ENCODE measurements at places on chromosomes 1 and 21.

DNA sequence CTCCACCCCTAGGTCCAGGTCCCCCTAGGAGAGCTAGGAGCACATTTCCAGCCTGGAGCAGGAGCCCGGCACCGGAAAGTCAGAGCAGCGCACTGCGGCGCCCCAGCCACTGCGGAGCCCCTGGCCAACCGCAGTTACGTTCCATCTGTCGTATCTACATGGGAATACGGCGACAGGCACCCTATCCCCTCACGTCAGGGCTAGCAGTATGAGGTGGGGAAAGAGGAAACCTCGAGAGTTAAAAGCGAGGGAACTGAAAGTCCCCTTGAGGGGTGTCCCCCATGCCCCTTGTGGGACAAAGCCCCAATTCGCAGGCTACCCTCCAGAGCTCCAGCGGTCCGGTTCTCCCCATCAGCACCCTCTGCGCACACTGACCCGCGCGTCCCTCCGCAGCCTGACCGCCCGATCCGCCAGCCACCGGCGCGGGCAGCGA is 995 bp downstream of the COLGALT2 start:
- DNase-seq = no peak

DNA sequence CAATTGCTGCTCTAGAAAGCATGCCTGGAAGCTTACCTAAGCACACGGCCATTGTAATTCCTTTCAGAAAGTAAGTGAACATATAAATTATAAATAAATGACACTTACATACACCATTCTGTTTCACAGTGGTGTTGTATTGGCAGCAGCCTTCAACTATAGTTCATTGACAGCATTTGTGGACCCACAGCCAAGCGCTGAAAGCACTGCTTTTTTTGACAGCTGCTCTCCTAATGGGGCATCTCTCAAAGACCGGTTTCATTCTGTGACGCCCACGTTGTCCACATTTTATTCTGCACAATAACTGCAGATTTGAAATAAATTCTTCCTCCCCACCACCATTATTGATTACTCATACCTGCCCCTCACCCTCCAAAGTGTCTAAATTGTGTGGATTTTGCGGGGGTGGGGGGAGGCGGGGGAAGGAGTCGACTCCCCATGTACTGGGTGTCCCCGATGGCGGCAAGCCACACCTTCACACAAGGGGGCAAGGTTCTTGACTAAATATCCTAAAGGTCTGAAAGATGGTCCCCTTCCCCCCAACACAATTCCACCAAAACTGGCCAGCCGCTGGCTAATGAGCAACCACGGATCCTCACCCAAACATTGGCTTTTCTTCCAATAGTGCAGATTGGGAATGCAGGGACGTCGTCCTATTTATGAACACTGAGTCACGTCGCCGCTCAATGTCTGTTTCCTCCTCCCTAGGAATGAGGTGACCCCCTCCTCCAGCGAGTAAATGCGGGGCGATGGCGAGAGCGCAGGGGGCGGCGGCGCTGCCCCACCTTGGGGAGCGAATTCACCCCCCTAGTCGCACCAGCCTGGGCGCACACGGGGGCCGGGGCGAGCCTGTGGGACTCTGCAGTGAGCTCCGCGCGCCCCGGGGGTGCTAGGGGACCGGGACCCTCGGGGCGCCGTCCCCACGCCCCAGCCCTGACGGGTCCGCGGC is 960 bp downstream of the RCAN1 start:
- DNase-seq = no peak

- no peak for DNase-seq
Observed at GRCh38 chr1:98749152-98749756, 87.7 kb downstream of the SNX7 start.

- DNase-seq = no peak
Observed at GRCh38 chr1:112717263-112717873, 2.2 kb upstream of the PPM1J start.

- DNase-seq = no peak
Observed at GRCh38 chr1:228272831-228273571, 65.2 kb downstream of the OBSCN start.

- DNase-seq = no peak
Observed at GRCh38 chr1:168752171-168752832, 23.3 kb upstream of the DPT start.

- no peak for DNase-seq
Observed at GRCh38 chr1:227758366-227758765, 23.1 kb downstream of the SNAP47 start.

DNA sequence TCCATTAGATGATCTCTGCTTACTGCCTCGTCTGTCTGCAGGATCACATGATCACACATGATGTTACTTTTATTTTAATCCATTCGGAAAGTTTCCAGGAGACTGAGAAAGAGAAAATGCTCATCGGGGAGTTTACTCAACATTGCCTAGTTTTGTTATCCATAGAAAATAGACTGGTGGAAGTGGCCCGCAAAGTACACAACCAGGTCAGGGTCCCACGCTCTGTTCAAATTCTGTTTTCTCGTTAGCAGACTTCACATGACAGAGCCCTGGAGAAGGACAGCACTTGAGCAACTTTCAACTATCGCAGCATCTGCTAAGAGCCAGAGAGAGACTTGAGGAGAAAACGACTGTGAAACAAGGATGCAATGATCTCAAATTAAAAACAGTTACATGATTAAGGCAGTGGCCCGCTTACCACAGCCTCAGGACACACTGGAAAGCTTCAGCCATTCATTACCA is 44.2 kb downstream of the ADAMTS1 start:
- no peak for DNase-seq

- no peak for DNase-seq
Observed at GRCh38 chr1:185551008-185551407, 183.2 kb upstream of the HMCN1 start.

- DNase-seq = no peak
Observed at GRCh38 chr1:231618609-231619256, 7.9 kb upstream of the DISC1 start.

DNA sequence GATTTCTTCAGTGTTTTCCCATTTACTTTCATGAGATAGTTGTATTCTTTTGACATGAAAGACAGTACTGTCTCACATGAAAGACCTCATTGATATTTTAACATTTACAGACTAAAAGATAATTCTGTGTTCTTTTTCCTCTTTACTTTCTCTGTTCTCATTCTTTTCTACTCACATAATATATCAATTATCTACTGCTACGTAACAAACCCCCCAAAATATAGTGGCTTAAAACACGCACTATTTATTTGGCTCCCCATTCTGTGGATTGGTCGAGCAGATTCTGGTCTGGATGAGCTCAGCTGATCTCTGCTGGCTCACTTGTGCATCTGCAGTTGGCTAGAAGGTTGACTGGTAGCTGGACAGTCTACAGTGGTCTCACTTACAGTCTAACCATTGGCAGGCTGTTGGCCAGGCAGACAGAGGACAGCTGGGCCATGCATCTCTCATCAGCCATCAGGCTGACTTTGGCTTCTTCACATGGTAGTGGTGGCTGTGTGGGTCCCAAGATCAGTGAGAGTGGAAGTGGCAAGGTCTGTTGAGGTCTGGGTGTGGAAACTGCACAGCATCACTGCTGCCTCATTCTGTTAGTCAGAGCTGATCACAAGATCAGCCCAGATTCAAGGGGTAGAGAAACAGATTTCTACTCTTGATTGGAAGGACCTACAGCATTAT is 63.2 kb downstream of the MPZL1 start:
- DNase-seq = no peak

- DNase-seq = no peak
Observed at GRCh38 chr1:193335806-193336428, 149.5 kb upstream of the B3GALT2 start.

DNA sequence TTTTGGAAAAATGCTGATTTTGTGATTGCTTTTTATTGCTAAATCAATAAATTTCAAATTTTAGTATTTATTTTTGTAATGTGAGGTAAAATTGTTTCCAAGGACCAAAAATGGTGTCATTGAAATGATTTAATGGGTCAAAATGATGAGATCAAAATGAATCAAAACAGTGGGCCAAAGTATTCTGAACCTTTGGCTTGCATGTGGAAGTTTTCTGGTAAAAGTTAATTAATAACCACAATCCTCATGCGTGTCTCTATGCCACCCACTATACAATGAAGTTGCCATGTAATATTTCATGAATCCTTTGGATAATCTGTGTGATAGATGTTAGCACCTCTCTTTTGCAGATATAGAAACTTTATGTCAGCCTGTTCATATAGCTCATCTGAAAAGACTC is 83.8 kb downstream of the PAPPA2 start:
- no peak for DNase-seq

- no peak for DNase-seq
Observed at GRCh38 chr21:46674430-46675007, 39.0 kb downstream of the PRMT2 start.

DNA sequence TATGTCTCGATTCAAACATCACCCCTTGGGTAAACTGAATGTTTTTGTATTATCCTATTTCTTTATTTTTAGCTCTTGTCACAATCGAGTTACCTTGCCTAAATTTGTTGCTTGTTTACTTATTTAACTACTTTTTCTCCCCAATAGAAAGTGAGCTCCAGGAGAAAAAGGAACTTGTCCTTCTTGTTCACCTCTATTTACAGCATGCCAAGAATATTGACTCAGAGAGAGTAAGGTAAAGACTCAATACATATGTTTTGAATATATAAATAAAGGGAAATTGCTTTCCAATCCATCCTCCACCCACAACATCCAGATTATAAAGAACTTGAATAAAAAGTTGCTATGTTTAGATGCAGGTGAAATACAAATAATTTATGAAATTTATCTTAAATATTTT is 107.3 kb upstream of the PDC start:
- DNase-seq = no peak

DNA sequence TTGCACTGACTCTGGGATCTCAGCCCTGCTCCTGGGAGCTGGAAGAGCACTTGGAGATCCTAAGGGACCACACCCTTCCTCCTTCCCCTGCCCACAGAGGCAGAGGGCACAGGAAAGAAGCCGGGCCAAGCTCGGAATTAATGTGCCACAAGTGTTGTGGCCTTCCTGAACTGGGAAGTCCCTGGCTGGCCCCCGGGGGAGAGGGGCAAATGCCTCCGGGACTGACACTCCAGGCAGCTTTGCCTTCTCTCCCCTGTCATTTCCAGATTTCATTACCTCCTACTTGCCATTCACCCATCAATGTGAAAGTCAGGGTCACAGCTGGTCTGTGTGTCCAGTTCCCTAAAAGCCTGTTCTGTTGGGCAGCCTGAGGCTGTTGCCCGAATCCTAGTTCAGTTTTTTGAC is 21.7 kb downstream of the SESN2 start:
- DNase-seq = no peak

DNA sequence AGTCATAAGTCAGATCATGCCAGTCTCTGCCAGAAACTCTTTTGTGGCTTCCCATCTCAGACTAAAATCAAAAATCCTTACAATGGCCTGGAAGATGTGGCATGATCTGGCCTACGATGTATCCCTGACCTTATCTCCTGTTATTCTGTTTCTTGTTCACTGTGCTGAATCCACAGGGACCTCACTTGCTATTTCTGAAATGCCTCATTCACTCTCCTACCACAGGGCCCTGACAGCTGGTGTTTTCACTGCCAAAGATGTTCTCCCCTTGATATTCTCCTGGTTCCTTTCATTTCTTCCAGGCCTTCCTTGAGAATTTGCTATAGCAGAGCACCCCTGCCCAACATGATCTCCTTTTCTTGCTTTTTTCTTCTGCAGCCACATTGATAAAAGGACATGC is 1.7 kb downstream of the DNALI1 start:
- no peak for DNase-seq

DNA sequence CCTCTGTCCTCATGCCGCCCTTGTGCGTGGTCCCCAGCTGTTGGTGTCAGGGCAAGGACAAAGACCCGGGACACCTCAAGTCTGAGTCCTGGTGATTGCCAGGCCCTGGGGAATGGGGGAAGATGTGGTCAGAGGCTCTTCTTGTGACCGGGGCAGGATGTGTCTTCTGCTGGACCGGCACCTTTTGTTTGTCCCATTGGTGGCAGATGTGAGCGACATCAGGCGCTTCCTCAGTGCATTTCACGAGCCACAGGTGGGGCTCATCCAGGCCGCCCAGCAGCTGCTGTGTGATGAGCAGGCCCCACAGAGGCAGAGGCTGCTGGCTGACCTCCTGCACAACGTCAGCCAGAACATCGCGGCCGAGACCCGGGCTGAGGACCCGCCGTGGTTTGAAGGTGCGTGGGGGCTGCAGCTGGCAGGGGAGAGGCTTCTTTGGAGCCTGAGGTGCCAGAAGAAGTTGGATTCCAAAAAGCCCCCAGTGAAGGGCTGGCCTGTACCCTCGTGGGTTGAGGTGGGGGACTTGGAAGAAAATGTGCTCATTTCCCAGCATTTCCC is 8.4 kb downstream of the DFFB start:
- DNase-seq = no peak

DNA sequence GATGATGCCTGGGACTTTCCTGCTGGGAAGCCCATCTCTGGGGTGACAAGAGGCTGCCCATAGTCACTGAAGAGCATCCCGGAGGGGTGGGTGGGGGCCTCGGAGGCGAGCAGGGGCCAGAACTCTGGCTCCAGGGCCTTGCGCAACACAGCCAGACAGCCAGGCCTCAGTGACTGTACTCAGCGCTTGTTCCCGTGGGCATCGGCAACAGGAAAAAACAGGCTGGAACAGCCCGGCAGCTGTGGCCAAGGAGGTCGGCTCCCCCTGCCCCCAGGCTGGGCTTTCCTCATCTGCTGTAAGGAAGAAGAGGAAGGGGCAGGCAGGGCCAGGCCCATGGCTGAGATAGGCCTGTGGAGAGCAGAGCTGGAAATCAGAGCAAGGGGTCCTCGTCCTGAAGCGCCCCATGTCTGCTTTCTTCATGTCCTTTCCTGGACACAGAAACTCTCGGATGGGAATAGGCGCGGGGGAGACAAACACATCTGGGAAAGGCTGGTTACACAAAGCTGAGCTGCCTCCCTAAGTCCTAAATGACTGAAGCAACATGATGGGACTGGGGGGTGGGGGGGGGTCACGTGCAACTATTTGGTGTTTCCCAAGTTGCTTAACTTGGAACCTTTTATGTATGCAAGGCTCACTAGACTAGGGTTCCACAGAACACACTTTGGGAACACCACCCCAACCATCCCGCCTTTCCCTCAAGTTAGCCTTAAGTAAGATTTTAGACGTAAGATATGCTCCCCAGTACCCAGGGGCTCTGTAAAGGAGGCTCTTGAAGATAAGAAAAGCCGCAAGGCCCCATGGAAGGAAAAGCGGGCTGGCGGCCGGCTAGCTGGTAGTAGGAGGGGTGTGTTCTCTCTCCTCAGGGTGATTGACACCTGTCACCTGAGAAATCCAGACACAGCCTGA is 30.7 kb downstream of the HSPG2 start:
- DNase-seq = no peak

DNA sequence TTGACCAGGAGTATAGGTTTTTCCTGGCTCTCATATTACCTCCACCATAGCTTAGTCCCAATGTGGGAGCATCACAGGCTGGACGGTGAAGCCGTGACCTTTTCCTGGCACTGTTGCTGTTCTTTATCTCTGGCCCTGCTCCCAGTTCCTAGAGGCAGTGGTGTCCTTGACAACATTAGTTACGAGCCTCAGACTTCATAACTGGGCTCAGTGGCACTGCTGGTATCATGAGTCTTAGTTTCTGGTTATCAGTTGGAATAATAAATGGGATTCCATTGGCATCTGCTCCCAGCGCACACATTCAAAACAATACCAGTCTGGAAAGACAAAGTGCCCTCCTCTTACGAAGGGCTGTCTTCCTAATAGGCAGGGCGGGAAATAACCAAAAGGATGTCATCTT is 8.0 kb downstream of the RNPEP start:
- no peak for DNase-seq

GRCh38 chr1:96365076-96365475 is 356.5 kb upstream of the PTBP2 start:
- no peak for DNase-seq

Measured in CD4-positive, alpha-beta T cell treated with Interleukin-1 beta for 1 hour (primary cell).